ENCODE measurements at places on chromosomes 3 and 15.

GRCh38 chr3:183213415-183214276 lies 39.4 kb upstream of the B3GNT5 start:
- DNase-seq, result no peak

DNA sequence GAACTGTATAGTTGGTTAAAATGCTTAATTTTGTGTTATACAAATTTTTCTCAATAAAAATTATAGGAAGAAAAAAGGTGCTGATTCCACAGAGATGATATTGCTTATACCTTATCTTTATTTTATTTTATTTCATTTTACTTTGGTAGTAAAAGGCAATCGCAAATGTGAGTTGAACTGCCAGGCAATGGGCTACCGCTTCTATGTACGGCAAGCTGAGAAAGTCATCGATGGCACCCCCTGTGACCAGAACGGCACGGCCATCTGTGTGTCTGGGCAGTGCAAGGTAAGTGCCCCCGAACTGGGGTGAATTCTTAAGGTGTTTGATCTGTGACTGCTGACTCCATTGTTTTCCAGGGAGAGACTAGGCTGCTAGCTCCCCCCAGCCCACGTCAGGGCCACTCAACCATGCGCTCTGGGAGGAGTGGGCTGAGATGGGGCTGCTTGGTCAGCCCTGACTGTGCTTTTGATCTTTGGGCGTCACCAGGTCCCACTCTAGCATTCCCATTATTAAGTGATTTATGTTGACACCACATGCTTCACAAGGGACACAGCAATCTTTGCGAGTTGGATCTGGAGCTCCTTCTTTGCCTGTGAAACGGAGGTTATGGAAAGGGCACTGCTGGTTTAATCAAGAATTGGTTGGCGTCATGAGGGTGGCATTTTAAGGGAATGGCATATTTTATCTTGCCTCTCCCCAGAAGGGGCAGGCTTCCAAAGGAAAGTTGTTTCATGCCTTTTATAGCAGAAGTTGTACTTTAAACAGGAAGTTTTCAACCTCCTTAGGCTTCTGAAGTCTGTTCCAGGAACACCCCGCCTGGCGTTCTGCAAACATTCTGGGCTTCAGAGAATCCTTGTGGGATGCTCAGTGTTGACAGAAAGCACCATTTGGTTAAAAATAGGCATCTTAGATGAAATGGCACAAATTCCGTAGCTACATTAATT lies 296.5 kb downstream of the THSD4 start:
- no peak for DNase-seq

- DNase-seq, result no peak
These were observed 71.1 kb upstream of the GK5 start for GRCh38 chr3:142296507-142296906.

DNA sequence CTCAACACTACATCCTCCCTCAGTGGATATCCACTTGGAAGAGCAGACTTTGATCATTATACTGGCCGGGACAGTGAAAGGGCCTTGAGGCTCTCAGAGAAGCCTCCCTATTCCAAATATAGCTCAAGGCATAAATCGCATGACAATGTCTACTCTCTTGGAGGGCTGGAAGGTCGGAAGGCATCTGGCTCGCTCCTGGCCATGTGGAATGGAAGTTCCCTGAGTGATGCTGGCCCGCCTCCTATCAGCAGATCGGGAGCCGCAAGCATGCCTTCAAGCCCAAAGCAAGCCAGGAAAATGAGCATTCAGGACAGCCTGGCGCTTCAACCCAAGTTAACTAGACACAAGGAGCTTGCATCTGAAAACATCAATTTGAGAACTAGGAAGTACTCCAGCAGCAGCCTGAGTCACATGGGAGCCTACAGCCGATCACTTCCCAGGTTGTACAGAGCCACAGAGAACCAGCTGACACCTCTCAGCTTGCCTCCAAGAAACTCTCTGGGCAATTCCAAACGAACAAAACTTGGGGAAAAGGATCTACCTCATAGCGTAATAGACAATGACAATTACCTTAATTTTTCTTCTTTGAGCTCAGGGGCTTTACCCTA lies 25.4 kb downstream of the PHLDB2 start:
- DNase-seq, result no peak

DNA sequence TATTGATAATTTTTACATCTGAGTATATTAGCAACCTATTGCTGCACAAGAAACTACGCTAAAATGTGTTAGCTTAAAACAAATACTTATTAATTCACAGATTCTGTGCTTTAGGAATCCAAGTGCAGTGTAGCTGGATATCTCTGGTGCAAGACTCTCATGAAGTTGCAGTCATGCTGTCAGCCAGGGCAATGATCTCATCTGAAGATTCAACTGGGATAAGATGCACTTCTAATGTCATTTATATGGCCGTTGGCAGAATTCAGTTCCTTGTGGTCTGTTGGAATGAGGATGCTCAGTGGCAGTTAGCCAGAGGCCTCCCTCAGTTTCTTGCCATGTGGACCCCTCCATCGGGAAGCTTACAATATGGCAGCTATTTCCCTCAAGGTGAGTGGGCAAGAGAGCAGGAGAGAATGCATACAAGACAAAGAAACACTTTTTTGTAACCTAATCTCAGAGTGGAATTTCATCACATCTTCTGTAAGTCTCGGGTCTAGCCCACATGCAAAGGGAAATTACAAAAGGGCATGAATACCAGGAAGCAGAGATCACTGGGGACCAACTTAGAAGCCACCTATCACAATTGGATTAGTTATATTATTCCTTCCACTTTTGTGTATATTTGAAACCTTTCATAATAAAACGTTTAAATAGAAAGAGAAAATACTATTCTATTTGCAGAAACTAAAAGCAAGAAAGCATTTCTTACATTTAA lies 61.6 kb downstream of the DPH6 start:
- DNase-seq, result no peak

DNA sequence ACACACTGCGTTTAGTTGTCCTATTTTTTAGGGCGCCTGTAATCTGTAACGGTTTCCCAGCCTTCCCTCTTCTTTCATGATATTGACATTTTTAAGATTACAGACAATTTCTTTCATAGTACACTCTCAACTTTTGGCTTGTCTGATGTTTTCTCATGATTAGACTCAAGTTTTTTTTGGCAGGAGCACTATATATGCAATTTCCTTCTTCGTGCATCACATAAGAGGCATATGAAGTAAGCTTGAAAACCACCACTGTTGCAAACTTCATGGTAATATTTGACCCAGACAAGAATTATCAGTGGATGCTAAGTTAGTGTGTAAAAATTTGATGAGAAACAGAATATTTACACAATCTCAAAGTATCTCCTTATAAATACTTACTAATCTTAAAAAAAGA lies 119.2 kb upstream of the CMC1 start:
- no peak for DNase-seq

GRCh38 chr3:134852893-134853351 lies 57.9 kb downstream of the EPHB1 start:
- no peak for DNase-seq

- DNase-seq, result no peak
These were observed 21.6 kb downstream of the RPL22L1 start for GRCh38 chr3:170848292-170848917.

DNA sequence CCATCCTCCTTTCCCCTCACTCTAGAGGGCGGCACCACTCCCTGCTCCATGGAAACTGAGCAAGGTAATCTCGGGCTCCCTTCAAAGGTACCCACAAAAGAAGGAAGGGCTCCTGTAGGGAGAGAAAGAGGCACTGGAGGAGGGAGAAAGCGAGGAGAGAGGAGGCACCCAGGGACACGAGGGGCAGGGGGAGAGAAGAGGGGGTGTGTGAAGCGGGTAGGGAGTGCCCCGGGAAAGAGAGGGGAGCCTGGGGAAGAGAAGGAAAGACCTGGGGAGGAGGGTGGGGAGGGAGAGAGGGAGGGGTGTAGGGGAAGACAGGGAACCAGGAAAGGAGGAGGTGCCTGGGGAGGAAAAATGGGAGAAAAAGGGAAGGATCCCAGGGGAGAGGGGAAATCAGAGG lies 523 bp downstream of the VILL start:
- DNase-seq, result no peak

GRCh38 chr15:80819001-80819400 lies 39.8 kb downstream of the CEMIP start:
- no peak for DNase-seq

DNA sequence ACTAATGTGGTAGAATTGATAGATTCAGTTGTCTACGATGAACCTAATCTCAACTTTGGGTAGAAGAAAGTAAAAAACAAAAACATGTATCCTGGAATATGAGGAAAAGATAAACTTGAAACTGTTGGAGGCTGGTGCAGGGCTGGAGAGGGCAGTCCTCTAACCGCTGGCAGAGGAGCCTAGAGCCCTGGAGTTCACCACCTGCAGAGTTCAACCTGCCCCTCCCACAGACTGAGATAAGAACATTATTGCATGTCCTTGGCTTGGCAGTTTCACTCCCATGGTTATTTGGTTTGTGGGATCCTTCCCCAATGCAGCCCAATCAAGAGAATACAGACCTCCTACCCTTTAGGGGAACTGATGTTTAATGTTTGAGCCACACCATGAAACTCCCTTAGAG lies 53.2 kb upstream of the GATM start:
- no peak for DNase-seq

DNA sequence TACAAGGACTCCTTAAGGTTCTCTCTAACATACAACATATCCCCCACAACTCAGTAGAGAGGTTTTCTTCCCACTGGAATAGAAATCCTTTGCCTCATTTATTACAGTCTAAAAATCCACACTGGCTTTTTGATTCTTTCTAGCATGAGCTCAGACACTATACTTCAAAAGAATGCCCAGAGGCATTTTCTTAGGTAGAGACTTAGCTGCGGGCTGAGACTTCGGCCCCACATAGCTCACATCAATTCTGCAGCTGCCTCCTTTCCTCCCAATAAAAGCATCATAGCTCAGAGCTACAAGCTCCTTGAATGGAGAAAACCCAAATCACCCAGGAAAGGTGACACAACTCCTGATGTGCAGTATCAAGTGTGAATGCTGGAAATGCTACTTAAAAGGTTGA lies 52.4 kb downstream of the AAGAB start:
- DNase-seq, result no peak

DNA sequence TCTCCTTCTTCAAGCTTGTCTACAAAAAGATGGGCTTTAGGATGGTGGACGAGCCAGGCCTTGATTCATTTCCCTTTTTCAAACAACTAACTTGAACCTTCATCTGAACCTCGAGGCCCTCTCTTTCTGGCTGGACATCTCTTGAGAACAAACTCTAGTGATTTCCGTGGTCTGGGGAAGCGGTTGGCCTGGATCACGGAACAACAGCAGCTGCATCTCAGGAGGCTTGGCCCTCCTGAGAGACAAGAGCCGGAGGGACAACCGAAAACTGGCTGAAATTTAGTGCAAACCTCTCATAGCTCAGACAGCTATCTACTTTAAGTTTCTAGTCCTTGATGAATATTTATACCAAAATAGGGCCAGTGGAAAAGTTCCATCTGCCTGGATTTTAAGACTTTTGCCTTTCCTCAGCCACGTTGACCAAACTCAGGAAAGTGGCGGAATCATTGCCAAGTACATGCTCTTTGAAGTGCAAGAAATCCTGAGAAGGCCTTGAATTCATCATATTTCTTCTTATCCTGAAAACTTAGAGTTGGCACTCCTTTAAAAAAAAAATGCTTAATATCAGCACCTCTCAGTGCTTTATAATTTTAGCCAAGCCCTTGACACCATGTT lies 14.5 kb downstream of the LMCD1 start:
- no peak for DNase-seq

- peak; percentile 23 for DNase-seq
These were observed 38.6 kb downstream of the CLEC3B start for GRCh38 chr3:45064512-45065372.

GRCh38 chr3:152382312-152383135 lies 113.8 kb downstream of the MBNL1 start:
- DNase-seq, result no peak

GRCh38 chr3:126679318-126679751 lies 24.4 kb upstream of the TXNRD3 start:
- peak; percentile 82 for DNase-seq

- no peak for DNase-seq
These were observed 142.5 kb upstream of the ROBO1 start for GRCh38 chr3:79910337-79910736.

- DNase-seq, result no peak
These were observed 393.6 kb upstream of the PROK2 start for GRCh38 chr3:72178463-72179106.

- DNase-seq, result no peak
These were observed 379.8 kb downstream of the VPS13C start for GRCh38 chr15:61680260-61681037.

DNA sequence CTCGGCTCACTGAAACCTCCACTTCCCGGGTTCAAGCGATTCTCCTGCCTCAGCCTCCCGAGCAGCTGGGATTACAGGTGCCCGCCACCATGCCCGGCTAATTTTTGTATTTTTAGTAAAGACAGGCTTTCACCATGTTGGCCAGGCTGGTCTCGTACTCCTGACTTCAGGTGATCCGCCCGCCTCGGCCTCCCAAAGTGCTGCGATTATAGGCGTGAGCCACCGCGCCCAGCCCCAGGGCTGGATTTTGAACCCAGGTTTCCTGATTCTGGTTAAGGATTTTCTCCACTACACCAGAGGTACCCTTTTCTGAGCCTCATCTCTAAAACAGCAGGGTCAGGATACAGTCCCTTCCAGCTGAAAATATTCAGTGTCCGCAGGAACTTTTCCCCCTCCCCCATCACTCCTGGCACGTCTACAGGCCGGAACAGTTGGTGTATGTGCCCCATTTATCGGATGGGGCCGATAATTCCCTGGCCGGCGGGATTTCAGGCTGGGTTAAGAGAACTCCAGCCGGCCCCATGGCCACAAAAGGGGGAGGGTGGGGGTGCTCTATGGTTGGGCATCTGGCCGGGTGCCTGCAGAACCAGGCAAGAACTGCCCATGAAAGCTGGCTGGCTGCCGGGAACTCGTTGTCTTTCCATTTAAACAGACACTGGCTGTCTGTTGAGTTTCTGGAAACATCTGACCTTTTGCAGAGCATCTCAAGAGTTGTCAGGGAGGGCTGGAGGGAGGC lies 26.8 kb upstream of the SEMA4B start:
- no peak for DNase-seq

DNA sequence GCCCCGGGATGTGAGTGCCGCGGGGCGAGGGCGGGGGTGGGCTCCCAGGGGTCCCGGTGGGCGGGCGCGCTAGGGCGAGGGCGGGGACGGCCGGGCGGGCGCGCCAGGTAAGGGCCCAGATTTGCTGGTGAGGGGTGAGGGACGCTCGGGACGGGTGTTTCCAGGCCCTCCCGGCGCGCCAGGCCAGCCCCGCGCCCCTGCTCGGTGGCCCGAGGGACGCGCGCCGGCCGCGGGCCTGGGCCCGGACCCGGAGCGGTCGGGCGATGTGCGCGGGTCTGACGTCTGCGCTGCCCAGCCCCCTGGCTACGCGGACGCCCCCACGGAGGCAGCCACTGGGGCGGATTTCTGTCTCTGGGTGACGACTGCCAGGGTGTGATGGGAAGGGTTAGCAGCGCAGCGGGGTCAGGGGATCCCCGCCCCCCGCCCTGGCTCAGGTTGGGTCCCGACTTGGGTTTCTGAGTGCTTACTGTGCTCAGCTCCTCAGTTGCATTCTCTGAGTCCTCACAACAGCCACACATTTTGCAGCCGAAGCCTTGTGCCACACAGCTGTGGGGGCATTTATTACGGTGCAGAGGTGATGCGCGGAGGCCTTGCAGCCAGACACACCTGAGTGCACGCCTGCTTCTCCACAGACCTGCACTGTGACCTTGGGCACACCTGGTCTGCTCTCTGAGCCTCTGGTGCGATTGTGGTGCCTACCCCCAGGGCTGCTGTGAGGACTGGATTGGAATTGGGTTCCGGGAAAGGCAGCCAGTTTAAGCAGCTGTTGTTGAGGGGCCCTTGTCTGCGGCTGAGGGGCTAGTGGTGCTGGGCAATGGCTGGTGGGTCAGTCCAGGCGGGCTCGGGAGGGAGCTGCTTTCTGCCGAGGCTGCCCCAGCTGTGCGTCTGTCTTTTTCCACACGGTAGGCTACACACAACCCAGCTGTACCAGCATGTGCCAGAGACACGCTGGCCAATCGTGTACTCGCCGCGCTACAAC lies 523 bp downstream of the HDAC11 start:
- peak; percentile 44 for DNase-seq

Data from activated CD8-positive, alpha-beta memory T cell treated with anti-CD3 and anti-CD28 coated beads, Interleukin-2, amount 50 U/mL, for 4 hours (primary cell).